Activated naive CD8-positive, alpha-beta T cell treated with anti-CD3 and anti-CD28 coated beads, Interleukin-2, amount 10 ng/mL, durations not matched to agents 7 days and 5 days (primary cell): ENCODE measurements at places on chromosomes 3 and 15.

DNA sequence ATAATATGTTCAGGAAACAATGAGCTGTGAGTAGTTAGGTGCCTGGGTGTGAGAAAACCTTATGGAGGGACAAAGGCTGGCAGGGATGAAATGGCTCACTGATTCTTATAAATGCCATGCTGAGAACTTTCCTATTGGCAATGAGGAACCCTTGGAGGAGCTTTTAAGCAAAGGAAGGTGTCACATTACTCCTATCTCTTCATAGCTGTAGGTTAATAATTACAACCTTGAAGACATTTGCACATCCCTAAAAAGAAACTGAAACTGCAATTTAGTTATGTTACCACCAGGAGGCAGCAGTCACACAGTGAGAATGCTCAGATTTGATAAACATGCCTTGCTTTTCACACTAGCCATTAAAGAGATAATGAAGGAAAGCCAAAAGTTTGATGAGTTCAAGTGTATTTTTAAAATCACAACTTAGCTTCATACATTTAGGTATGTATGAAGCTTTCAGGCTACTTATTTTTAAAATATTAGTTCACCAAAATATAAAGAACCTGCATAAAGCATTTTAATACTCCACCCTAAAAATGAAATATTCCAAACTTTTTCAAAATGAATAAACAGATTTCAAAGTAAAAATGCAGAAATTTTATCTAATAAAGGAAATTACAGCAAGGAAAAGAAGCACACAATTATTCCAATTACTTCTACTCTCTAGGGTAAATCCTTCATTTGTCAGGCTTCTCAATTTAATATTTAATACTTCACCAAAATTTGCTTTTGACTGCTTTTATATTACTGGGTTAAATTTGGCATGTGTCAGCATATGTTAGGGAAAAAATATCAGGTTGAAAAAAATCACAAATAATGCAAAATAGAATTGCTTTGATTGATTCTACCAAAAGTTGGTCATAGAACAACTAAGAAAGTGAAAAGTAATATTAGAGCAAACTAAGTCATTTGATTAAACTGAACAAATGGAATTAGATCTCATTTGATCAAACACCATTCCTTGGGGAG is 136.9 kb upstream of the SLC2A2 start:
- no peak for DNase-seq

DNA sequence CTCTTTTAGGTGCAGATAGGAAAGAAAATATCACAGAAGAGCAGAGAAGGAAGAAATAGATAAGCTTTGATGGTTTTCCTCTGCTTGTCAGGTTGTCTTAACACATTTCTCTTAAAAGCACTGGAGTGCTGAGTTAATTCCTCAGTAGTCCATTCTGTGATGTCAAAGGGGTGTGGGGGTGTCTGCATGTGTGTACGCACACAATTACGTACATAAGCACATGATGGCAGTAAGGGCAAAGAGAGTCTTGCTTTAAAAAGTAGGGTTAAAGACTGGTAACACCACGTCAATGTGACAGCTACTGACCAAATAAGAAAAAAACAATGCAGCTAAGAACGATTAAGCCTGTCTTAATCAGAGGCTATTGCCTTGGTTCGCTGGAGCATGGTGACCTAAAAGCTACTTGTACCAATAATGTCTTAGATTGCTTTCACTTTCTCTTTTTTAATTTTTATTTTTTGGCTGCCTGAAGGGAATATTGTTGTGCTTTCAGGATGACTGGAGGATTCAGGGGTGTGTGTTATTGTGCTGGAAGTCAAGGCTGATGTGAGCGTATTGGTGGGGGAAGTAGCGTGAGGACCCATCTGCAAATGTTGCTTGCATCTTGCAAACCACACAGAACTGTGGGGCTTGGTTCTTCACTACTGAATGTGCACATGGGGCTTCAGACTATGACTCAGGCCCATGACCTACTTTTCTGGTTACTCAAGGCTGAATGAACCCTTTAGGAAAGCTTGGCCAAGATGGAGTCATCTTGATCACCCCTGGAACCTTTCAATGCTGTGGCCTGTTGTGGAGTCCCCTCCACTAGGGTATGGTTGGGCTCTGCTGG is 417.8 kb upstream of the TPM1 start:
- no peak for DNase-seq

DNA sequence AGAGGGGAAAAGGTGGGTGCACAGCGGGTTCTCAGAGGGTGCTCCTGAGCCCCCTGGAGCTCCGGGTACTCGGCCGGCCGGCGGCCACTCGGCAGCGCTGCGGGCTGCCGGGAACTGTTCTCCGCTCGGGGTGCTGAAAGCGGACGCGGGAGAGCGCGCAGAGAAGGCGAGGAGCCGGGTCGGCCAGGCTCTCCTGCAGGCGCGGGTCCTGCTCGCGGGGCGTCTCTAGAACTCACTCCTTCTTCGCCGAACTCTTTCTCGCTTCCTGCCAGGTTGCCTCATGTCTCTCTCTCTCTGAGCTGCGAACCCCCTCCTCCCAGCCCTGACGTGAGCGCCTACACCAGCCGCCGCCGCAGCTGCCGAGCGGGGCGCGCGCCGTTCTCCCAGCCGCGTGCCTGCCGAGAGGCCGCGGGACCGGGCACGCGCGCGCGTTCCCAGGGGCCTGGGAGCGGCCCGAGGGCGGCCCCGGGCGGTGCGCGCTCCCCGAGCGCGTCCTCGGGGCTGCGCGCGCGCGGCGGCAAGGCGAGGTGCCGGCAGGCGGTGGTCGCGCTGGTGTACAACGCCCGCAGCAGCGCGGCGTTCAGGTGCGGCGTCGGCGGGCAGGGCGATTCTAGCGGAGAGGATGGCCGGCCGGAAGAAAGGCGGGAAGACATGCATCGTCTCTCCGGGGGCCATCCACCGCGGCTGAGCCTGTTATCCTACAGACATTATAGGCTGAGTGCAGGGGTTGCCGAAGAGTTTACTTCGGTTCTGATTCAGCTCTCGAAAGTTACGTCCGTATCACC is at the start of gene PEX5L:
PEX5L (minus strand) TSS at position 267 of the 785 bp plus-strand sequence. CDS start 338 bp downstream, outside the sequence.
- peak; percentile 72 for DNase-seq

GRCh38 chr15:100311833-100312476 is 29.8 kb downstream of the ADAMTS17 start:
- no peak for DNase-seq

DNA sequence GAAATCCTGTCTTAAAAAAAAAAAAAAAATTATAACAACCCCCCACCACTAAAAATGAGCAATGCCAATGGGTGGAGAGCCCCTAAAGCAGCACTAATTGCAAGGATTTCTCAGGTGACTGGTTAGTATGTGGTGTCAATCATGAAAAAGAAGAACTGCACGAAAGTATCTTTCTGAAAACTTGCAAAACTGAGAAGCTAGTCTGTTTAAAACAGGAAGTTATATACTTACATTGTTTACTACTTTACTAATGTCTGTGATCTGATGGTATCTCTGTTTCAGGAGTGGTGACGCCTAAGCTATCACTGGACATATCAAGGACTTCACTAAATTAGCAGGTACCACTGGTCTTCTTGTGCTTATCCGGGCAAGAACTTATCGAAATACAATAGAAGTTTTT is at the start of gene CCR3:
CCR3 (plus strand) TSS at position 341 of the 400 bp plus-strand sequence. CDS start 22,699 bp downstream, outside the sequence.
- no peak for DNase-seq

- no peak for DNase-seq
Measured at GRCh38 chr3:64759811-64760210, 72.0 kb upstream of the ADAMTS9 start.

- DNase-seq, result no peak
Measured at GRCh38 chr15:28085489-28086174, 13.5 kb downstream of the OCA2 start.

GRCh38 chr3:12141350-12141749 is 17.4 kb downstream of the TIMP4 start:
- DNase-seq, result no peak
